PC-9 (cell line): ENCODE measurements at places on chromosomes 2 and 18. TPM values are rescaled to one million over a fixed set of nuclear protein-coding genes. Genes with fewer than 3 reads are reported as not detected.

The GAREM2 gene
- 0.96 and 1.7 TPM in 2 replicates for total RNA-seq

The NTSR2 gene
- total RNA-seq, result not detected in 2 replicates

The NMUR1 gene
- total RNA-seq, result not detected in 2 replicates

The ANKRD30B gene
- not detected in 2 replicates for total RNA-seq

The RBKS gene
- 4.5 and 6.8 TPM in 2 replicates for total RNA-seq

The ALPG gene
- 0.76 and 1.2 TPM in 2 replicates for total RNA-seq

The MFF gene
- total RNA-seq, result 141 and 144 TPM in 2 replicates

The PCARE gene
- total RNA-seq, result not detected in 2 replicates

The GRHL1 gene
- total RNA-seq, result 8.6 and 10.6 TPM in 2 replicates

The NAT8 gene
- total RNA-seq, result not detected in 2 replicates

The BZW1 gene
- total RNA-seq, result 274 and 300 TPM in 2 replicates

The C2orf80 gene
- total RNA-seq, result not detected in 2 replicates

The MARCO gene
- not detected in 2 replicates for total RNA-seq

The NYAP2 gene
- 0.30 and 0.65 TPM in 2 replicates for total RNA-seq

The MDH1B gene
- total RNA-seq, result 2.7 and 4.1 TPM in 2 replicates

The TANC1 gene
- total RNA-seq, result 21.2 and 26.0 TPM in 2 replicates

The RABL2A gene
- total RNA-seq, result 19.3 and 27.7 TPM in 2 replicates

The SATB2 gene
- 7.3 and 7.8 TPM in 2 replicates for total RNA-seq

The CNDP2 gene
- total RNA-seq, result 161 and 183 TPM in 2 replicates
